ENCODE measurements at places on chromosomes 3 and 15.
A peak's percentile ranks its signal among the peaks of the same experiment; 100 is the strongest.

GRCh38 chr3:107810171-107811071 is 280.4 kb downstream of the CD47 start:
- DNase-seq = no peak

- DNase-seq = no peak
Measured at GRCh38 chr3:111956449-111956848, 22.4 kb upstream of the ABHD10 start.

DNA sequence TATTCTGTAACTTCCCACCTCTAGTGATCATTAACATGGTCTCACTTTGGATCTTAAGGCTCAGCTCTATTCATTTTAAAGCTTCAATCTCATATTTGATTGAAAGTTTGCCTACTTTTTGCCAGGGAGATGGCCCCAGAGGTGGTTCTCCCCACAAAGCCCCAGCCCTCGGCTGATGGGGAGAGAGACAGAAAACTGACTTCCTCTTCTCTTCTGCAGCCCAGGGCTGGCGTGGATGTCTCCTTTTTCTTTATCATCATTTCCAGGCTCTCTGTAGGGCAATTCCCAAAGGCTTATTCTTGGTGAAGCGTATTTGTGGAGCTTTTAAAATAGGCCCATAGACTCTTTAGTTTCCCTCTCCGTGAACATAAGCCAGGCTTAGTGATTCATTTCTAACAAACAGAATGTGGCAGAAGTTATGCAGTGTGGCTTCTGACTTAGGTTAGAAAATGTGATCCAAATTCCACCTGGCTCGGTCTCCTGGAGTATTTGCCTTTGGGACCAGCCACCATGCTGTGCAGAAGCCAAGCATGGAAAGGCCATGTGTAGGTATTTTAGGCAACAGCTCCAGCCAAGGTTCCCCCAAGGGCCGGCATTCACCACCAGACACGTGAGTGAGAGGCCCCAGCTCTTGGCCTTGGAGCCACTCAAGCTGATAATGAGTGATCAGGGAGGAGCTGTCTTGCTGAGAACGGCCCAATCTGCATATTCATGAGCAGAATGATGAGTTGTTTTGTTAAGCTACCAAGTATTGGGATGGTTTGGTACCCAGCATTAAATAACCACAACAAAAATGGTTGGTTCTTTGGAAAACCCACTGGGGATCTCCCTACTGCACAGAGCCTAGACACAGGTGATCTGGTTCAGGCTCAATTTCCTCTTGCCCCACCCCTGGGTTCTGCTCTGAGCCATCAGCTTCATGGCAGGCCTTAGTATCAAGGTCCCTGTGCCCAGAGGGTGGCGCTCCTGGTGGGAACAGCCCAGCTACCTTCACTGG is 353.2 kb upstream of the PROK2 start:
- peak; percentile 64 for DNase-seq

DNA sequence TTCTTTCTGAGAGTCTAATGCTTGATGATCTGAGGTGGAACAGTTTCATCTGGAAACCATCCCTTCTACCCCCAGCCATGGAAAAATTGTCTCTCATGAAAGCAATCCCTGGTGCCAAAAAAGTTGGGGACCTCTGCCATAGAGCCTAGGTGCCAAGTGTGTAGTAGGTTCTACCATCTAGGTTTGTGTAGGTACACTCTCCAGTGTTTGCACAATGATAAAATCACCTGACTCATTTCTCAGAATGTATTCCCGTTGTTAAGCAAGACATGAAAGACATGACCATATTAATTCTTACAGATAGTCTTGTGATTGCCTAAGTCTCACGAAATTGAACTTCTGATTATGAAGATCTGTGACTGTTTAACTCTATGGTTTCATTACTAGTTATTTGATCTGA is 68.6 kb downstream of the KAT2B start:
- no peak for DNase-seq

DNA sequence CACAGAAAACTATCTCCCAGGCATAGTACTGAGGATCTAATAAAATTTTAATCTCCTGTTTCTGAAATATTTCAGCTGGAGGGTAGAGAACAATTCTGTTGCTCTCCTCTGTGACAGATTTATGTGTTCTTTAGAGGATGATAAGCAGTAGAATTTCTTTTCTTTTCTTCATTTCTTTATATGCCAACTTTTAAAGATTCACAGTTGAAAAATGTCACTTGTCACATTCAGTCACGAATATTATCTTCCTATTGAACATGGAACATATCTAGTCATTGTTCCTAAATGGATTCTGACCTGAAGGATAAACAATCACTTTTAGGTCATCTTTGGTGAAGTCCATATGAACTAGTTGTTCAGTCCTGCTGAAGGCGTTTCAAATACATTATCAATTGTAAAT is 585.5 kb upstream of the DPPA4 start:
- DNase-seq = no peak

DNA sequence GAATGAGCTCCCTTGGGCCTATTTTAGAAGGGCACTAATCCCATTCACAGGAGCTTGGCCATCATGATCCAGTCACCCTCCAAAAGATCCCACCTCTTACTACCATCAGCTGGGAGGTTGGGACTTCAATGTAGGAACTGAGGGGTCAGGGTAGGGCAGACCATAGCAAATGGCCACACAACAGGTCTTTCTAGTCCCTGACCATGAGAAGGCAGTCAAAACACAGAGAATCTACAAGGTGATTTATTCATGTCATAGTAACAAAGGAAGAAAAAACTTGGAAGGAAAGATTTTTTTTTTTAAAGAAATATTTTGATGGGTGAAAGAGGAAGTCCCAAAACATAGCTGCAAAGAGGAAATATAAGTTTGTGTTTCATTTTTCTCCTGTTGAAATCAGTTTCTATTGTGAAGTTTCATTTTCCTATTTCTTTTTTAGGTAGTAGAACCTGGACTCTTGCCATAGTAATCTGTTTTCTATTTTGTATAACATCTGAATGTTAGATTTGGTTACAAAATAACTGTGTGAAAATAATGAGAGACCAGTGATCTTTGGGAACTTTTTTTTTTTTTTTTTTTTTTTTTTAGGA is 23.5 kb upstream of the TNFSF10 start:
- no peak for DNase-seq

DNA sequence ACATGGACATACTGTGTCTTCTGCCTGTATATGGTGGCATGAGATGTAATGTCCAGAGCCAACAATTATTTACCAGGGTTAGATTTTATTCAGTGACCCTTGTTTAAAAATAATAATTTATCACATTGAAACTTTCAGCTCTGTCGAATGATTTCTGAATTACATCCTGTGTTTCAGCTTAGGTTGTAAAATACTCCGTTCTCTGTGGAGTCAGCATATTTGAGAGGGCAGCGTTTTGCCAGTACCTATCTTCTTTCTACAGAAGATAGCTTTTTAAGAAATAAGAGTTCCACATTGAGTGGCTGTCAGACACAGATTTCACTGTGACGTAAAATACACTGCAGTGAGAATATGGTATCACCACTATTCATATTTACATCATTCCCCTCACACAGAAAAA is 85.3 kb downstream of the SLC49A4 start:
- DNase-seq = no peak

DNA sequence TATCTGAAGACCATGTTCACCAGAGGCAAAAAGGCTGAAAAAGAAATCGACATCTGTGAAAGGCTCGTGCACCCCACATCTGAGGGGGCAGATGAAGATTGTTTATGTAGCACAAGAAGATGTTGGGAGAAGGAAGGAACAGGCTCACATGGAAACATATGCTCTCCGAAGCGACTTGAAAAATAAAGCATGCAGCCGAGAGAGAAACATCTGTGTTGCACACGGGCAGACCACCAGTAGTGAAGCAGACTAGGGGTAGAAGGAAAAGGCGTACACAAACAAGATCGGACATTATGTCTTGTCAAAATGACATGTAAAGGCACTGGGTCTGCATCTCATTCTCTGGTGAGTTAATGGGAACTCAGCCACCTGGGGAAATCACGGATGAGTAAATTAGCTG is 356.5 kb downstream of the ZIC4 start:
- DNase-seq = no peak

DNA sequence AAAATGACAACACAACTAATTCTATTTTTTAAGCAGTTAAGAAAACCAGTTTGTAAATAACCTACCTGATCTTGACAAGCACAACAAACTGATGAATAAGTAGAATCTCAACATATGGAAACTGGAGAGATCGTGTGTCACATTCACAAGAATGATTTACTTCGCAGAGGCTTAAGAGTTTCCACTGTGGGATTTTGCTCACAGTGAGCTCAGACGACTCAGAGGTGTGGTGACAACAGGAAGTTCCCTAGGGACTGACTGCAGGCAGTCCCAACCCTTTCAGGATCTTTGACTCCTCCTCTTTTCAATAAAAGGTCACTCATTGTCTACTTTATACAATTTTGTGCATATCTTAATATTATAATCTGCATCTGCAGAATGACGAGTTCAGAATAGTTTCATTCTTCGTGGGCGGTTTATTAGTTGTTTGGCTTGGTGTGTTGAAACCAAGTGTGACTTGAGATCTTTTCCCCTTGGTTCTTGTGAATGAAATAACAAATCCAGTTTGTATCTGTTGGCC is at the start of gene LIPH:
LIPH (minus strand) TSS at position 231 of the 520 bp plus-strand sequence; CDS start at position 114, 117 bp downstream.
- no peak for DNase-seq

DNA sequence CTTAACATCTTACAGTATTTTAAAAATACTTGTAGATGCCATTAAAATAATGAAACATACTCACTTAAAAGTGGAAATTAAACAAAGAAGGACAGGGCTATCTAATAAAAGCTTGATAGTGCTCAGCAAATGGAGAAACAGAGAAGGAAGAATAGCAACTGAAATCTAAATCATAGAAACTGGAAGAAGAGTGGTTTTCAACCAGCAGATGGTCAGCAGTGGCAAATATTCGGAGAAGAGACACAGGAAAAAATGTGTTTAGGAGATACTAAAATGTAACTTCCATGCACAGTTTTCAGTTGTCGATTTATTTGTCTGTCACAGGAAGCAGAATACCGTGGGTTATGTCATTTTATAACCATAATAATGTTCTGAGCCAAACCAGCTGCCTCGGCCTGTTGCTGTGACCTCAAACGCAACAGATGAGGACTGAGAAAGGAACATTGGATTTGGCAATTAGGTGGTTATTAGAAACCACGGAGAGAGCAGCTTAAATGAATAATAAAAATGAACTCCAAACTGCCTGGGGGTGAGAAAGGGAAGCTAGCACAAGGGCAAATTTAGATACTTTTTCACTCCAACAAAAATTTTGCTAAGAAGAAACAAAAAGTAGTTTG is 246.6 kb upstream of the KCNMB2 start:
- no peak for DNase-seq

GRCh38 chr3:159664006-159664405 is 324.6 kb upstream of the IL12A start:
- no peak for DNase-seq

GRCh38 chr3:191342006-191342405 is 11.7 kb upstream of the UTS2B start:
- no peak for DNase-seq

DNA sequence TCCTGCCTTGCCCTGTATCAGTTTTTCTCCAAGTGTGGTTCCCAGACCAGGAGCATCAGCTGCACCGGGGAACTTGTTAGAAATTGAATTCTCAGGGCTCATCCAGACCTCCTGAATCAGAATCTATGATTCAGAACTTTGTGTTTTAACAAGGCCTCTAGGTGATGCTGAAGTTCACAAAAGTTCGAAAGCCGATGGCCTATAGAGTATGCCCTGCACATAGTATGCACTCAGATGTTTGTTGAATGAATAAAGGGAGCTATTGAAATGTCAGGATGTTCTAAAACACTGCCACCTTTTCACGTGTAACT is 664 bp upstream of the LARP6 start:
- DNase-seq = no peak

DNA sequence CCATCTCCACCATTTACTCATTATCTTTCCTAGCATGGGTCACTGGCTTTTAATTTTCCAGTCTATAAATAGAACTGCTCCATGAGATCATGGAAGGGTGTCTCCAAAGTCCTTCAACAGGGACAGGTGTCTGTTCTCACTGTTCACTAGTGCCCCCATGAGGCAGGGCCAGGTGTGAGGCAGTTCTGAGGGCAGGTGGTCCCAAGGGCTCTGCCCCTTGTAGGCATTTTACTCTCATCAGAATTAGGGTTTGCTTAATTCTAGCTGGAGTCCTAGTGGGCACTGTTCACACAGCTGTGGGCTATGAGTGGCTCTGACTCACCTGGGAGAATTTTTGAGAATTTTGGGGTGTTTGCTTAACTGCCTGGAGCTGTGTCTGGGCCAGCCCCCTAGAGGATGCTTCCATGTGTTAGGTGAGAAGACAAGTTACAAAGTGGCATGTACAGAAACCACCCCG is 248.0 kb upstream of the LYSMD4 start:
- DNase-seq = peak; percentile 20

DNA sequence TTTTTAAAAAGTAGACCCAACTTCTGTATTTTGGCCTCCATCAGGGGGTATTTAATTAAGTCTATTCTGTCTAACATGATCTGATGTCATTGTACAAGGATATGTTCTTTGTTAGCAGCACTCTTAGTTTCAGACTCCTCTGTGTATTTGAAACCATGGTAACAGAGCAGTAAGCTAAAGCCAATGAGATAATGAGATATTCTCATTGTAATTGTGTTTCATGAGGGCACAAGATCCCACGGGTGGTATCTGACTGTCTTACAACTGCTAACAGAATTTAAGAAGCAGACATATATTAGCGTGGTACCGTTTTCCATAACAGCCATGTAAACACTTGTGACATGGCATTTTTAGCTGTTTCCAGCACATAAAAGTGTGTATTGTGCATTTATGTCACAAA is 251.2 kb upstream of the VEPH1 start:
- no peak for DNase-seq

- no peak for DNase-seq
Measured at GRCh38 chr3:42424911-42425310, 14.5 kb upstream of the LYZL4 start.

- peak; percentile 2 for DNase-seq
Measured at GRCh38 chr3:106176734-106177133, 307.9 kb upstream of the CBLB start.

DNA sequence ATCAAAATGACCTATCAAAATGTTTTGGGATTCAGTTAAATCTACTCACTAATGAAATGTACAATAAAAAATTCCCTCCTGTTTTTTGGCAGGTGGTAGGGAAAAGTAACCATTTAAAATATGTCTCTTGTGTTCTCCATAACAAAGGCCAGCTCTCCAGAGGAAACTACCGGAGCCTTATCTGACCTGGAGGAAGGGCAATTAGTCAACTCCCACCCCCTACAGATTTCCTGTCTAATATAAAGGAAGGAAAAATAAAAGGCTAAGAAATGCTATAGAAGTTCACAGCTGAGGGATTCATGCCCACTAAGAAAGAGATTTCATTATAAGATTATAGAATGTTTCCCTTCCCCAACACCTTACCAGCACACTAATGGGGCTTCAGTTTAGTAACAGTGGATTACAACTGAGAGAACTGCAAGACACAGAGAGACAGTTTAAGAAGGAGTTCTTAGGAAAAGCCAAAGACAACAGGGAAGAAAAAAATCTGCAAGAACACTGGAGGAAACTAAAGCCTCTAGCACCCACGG is 376.5 kb upstream of the KCNMB2 start:
- DNase-seq = no peak

- DNase-seq = peak; percentile 27
Measured at GRCh38 chr3:29144361-29144760, 136.5 kb upstream of the RBMS3 start.
